Pulmonary artery endothelial cell (primary cell): ENCODE measurements at places on chromosomes 2 and 18. TPM values are rescaled to one million over a fixed set of nuclear protein-coding genes. Genes with fewer than 3 reads are reported as not detected.

The SLC5A7 gene
- not detected in 2 replicates for total RNA-seq

The KIF3C gene
- 13.1 and 19.5 TPM in 2 replicates for total RNA-seq

The ANKRD53 gene
- 0.14 and 0.20 TPM in 2 replicates for total RNA-seq

The UGT1A8 gene
- not detected in 2 replicates for total RNA-seq

The COL4A4 gene
- 0.18 and 0.99 TPM in 2 replicates for total RNA-seq
